NCI-H2081 treated with DMSO at 0.1 percent for 48 hours (cell line): ENCODE measurements at places on chromosomes 3 and 15.

- DNase-seq: no peak
Measured at GRCh38 chr3:87044409-87044808, 53.5 kb upstream of the VGLL3 start.

GRCh38 chr15:89554247-89554646, 21.0 kb upstream of the TICRR start:
- DNase-seq: no peak

DNA sequence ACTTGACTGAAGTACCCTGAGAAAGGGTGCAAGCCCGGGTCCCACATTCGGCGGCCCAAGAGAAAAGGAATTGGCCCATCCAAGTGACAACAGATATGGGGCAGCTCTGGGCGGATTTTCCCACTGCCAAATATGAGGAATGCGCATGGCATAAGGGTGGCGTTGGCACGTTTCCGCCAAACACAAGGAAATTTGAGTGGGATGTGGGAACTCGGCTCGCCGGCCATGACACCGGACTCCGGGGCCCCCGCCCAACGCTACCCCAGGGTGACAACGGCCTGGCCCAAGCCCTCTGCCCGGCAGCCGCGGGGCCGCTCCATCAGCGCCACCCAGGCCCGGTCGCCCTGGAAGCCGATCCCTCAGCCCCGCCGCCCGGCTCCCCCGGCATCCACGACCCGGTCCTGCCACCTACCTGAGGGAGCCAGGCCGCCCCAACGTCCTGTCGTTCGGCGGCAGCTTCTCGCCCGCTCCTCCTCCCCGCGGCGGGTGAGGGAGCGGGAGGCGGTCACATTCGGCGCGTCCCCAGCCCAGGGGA, 449 bp downstream of the RAF1 start:
- no peak for DNase-seq

GRCh38 chr15:39066677-39067076, 502.1 kb upstream of the RASGRP1 start:
- no peak for DNase-seq

DNA sequence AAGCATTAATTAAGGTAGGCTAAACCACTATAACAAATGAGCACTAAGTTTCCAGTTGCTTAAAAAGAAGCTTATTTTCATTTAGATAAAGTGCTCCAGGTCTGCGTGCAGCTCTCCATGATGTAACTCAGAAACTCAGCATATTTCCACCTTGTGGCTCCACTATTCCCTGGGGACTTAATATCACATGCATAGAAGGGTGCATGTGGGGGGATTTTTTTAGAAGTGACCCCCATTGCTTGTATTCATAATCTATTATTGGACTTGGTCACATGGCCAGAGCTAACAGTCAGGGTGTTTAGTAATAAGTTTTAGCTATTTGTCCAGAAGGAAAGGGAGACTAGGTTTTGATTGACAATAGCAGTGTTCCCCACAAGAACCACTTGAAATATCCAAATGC, 86.8 kb downstream of the TMCO5A start:
- DNase-seq: no peak

DNA sequence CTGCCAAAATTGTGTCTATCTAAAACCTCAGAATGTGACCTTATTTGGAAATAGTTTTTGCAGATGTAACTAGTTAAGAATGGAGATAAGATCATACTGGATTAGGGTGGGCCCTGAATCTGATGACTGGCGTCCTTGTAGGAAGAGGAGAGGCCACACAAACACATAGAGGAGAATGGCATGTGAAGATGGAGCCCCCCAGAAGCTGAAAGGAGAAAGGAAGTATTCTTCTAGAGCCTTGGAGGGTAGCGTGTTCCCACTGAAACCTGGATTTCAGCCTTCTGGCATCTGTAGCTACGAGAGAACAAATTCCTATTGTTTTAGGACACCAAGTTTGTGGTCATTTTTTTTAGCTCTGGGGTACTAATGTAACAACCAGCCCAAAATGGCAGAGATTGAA, 423.0 kb upstream of the TPM1 start:
- no peak for DNase-seq

- no peak for DNase-seq
Measured at GRCh38 chr3:156764751-156765150, 61.4 kb upstream of the LEKR1 start.

- DNase-seq: no peak
Measured at GRCh38 chr15:44092221-44092620, 102.8 kb downstream of the FRMD5 start.

- no peak for DNase-seq
Measured at GRCh38 chr3:27114684-27115083, 254.5 kb downstream of the NEK10 start.

DNA sequence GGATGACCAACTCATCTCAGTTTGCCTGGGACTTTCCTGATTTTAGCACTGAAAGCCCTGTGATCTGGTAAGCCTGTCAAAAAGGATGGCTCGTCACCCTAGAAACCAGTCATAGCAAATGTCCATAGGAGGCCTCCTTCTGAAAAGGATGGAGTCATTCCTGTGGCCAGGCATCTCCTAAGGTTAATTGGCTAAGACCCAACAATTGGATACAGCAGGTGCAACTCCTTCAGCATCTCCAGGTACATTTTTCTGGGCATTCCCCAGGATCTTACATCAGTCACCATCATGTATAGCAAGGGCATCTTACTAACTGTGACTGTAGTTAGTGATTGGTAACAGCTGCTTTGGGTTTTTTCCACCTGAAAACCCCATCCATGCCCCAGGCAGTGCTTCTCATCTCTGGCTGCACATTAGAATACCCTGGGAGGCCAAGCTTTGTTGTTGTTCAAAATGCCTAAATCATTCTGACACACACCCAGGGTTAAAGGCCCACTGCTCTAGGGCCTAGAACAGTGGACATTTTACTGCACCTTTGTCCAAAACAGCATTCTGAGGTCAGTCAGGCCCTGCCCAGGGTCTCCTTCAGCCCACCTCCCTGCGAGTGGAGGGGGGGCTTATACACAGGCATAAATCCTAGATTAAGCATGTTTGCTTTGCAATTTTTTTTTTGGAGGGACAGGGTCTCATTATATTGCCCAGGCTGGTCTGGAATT, 28.3 kb upstream of the GALNT15 start:
- DNase-seq: no peak

DNA sequence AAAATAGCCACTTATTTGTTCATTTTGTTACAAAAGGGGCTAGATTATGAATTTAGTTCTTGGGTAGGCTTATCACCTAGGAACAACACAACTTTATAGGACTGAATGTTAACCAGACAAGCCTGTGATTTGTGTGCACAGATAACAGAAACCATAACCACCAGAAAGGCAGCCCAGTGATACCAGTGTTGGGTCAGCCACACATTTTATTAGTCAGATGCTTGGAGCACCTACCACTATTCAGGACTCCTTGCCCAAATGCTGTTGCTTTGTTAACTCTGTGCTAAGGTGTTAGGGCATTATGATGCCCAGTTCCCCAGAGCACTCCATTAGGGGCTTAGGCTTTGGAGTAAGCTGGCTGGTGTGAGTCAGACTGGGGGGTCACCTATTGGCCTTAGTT, 22.5 kb downstream of the PLCL2 start:
- no peak for DNase-seq

DNA sequence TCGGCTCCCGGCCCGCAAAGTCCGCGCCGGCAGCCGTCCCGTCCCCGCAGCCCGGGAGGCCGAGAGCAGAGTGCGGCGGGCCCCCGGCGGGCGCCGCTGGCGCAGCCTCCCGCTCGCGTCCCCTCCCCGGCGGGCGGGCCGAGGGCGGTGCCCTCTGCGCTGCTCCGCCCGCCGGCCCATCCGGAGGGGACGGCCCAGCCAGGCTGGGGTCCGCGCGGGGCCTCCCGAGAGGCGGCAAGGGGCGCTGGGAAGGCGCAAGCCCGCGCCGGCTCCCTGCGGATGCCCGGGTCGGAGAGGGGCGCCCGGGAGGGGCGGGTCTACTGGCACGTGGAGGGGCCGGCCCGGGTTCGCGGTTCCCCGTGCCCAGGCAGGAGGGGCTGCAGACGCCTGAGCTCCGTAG, at the start of the genes CLCN2 and POLR2H:
TSS of gene CLCN2 (minus strand) at position 74 of the 400 bp plus-strand sequence. CDS start 126 bp downstream, outside the sequence.
TSS of gene POLR2H (plus strand) at position 179 of the 400 bp plus-strand sequence. CDS start 1,783 bp downstream, outside the sequence.
- no peak for DNase-seq

GRCh38 chr3:74613060-74613459, 1.4 kb downstream of the CNTN3 start:
- no peak for DNase-seq
